ENCODE measurements at places on chromosomes 12 and 14.

GRCh38 chr12:45768194-45768593 is 38.7 kb downstream of the ARID2 start:
- no peak for DNase-seq

GRCh38 chr12:114799574-114800487 is 115.9 kb upstream of the TBX3 start:
- DNase-seq = no peak

DNA sequence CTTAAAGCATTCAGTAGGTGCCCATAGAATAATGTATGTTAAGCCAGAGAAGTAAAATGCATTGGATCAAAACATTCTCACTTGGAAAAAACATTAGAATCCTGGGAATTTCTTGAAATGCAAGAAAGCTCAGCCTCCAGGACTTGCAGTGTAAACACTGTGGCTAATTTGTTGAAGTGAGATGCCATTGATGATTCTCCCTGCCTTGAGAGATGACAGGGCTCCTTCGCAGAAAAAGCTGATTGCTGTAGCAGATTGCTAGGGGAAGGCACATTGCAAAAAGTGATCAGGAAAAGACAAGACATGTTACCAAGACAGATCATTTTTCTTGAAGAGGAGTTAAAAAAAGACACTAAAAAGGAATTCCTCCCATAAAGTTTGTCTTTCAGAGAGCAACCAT is 204.2 kb upstream of the HMGA2 start:
- no peak for DNase-seq

- no peak for DNase-seq
These were observed 32.2 kb downstream of the ANO6 start for GRCh38 chr12:45248095-45248494.

GRCh38 chr14:34122650-34123049 is 171.8 kb upstream of the EGLN3 start:
- no peak for DNase-seq

All from amygdala (tissue), 56 donors.